Activated CD4-positive, alpha-beta T cell treated with anti-CD3 and anti-CD28 coated beads, Interleukin-2, Interleukin-6, amounts not matched to agents 100 ng/mL and 50 ng/mL, durations not matched to agents 16 hours and 8 hours (primary cell): ENCODE measurements at places on chromosomes 1 and 21.

- no peak for DNase-seq
Measured at GRCh38 chr1:85202864-85203255, 2.0 kb upstream of the SYDE2 start.

- no peak for DNase-seq
Measured at GRCh38 chr1:236837897-236838296, 42.8 kb downstream of the MTR start.

GRCh38 chr1:95145493-95145892, 28.3 kb downstream of the TLCD4 start:
- no peak for DNase-seq

- DNase-seq: no peak
Measured at GRCh38 chr1:245978915-245979314, 528.2 kb downstream of the SMYD3 start.

GRCh38 chr1:212981025-212981495, 30.7 kb downstream of the VASH2 start:
- DNase-seq: no peak

- DNase-seq: no peak
Measured at GRCh38 chr21:17901458-17902079, 82.4 kb upstream of the C21orf91 start.

- DNase-seq: peak; percentile 86
Measured at GRCh38 chr1:247407180-247407616, 8.8 kb upstream of the NLRP3 start.

- DNase-seq: no peak
Measured at GRCh38 chr1:243701872-243702271, 148.2 kb downstream of the AKT3 start.

- peak; percentile 19 for DNase-seq
Measured at GRCh38 chr1:67729872-67730271, 44.9 kb downstream of the GADD45A start.
